Activated CD4-positive, alpha-beta T cell treated with anti-CD3 and anti-CD28 coated beads, Interleukin-2, amount 50 U/mL, for 1 hour (primary cell): ENCODE measurements at places on chromosomes 4 and X.

DNA sequence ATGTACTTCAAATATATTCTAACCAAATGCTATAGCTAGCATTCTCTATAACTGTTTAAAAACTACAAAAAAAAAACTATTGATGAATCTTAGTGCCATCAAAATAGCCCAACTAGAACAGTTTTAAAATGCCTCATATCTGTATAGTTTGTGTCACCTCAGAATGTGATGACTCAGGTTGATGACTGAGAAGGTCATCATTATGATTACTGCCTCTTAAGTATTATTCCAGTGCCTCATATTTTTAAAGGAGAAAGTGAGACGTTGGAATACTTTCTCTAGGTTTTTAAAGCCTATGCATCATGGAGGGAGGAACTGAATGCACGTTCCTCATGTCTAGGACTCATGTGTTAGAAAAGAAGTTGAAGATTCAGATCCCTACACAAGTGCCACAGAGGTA, 88.2 kb downstream of the TMA16 start:
- DNase-seq = no peak

DNA sequence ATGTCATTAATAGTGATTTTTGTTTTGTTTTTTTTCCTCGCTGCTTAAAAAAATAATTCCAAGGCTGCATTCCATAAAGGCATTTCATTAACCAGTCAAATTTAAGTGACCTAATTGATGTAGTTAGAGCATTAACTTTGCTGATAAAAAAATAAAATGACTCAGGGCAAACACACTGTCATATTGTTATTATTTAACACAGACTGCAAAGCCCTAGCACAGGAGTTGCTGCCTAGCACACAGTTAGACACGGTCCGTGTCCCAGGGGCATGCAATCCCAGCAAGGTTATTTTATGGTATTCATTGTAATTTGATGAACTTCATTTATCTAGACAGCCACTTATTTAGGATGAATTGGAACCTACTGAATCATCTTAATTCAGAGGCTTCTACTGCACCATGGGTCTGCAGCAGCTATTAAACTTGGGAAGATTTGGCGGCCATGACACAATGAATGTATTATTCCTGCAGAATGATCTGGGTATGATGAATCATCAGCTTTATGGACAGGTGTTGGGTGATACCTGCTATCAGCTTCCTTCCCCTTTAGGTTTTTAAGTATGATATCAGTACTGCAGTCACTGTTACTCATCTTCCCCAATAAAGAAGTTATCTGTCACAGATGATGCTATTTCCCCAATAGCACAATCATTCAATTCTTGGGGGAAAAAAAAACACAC, 182.7 kb downstream of the PPARGC1A start:
- DNase-seq = no peak

- DNase-seq = no peak
Measured at GRCh38 chr4:1207603-1208265, 35.4 kb upstream of the SPON2 start.

- no peak for DNase-seq
Measured at GRCh38 chr4:121679951-121680350, 16.8 kb downstream of the ANXA5 start.

DNA sequence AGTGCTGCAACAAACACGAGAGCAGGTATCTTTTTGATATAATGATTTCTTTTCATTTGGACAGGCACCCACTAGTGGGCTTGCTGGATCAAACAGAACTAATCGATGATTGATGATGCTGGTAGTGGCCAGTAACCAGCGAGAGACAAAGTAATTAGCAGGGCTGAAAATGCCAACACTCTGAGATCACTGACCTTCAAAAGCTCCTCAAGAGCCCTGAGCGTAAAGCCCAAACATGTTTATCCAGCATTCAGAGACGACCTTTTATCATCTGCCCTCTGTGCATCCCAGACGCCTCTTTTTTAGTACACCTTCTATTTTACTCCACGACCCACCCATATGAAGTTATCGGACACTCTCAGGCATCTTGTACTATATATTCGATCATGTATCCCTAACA, 186.2 kb downstream of the PRDM5 start:
- no peak for DNase-seq

DNA sequence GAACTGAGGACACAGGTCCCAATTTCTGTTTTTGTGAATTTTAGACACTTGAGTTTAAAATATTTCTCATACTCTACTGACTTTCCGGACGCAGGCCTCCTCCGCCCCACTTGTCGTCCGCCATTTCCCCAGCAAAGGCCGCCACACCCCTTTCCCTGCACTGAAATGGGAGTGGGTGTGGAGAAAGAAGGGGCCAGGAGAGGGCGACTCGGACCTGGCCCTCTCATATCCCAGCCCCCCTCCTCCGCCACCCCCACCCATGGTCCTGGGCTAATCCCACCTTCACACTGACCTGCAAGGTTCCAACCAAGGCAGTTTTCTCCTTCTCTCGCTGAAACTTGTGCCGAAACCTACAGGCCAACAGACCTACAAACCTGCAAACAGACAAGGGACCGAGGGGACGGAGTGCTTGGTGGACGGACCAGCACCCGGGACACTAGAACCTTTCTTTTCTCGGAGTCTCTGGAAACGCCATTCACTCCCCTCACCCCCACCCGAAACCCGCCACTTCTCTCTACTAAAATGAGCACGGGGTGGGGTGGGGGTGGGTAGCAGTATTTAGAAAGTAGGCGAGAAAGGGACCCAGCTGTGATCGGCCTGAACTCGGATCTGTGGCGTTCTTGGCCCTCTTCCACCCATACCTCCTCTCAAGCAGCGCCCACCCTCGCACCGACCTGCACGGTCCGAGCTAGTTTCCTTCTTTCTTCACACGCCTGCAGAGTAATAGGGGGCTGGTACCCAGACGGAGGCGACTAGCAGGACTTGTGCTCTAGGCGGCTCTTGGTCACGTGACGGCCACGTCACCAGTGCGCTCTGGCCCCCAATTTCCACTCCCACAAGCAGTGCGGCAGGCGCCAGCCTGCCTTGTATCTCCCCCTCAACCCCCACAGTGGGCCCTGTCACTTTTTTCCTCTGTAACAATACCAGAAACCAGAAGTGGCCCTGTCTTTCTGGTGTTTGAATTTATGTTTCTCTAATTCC, at the start of gene ARMCX6:
Gene ARMCX6, minus strand, starts transcription at position 790 of the 981 bp plus-strand sequence. CDS start 1,380 bp downstream, outside the sequence.
- DNase-seq = peak; percentile 67

- DNase-seq = no peak
Measured at GRCh38 chr4:6334203-6334887, 64.7 kb downstream of the WFS1 start.

DNA sequence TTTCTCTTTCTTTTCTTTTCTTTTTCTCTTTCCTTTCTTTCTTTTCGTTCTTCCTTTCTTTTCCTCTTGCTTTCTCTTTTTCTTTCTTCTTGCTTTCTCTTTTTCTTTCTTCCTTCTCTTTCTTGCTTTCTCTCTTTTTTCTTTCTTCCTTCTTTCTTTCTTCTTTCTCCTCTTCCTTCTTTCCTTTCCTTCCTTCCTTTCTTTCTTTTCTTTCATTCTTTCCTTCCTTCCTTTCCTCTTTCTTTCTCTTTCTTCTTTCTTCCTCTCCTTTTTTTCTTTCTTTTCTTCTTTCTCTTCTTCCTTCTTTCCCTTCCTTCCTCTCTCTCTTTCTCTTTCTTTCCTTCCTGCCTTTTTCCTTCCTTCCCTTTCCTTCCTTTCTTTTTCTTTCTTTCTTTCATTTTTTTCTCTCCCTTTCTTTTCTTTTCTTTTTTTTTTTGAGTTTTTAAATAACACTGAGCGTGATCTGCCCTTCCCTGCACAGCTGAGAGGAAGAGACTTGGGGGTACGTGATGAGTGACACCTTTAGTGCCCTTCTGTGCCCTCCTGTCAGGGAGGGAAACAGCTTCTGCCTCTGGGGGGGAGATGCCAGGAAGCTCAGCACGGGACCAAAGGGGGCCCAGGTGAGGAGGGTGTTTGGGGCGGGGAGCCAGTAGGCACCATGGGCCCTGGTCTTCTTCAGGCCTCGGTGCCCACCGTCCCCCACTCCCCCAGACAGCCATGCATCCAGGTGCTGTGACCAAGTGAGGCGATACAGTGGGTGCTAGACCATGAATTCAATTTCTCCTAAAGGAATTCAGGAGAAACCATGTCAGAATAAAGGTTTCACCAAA, 36.6 kb upstream of the CDKN2AIP start:
- DNase-seq = no peak

GRCh38 chrX:43664258-43664657, 8.2 kb downstream of the MAOA start:
- DNase-seq = no peak

DNA sequence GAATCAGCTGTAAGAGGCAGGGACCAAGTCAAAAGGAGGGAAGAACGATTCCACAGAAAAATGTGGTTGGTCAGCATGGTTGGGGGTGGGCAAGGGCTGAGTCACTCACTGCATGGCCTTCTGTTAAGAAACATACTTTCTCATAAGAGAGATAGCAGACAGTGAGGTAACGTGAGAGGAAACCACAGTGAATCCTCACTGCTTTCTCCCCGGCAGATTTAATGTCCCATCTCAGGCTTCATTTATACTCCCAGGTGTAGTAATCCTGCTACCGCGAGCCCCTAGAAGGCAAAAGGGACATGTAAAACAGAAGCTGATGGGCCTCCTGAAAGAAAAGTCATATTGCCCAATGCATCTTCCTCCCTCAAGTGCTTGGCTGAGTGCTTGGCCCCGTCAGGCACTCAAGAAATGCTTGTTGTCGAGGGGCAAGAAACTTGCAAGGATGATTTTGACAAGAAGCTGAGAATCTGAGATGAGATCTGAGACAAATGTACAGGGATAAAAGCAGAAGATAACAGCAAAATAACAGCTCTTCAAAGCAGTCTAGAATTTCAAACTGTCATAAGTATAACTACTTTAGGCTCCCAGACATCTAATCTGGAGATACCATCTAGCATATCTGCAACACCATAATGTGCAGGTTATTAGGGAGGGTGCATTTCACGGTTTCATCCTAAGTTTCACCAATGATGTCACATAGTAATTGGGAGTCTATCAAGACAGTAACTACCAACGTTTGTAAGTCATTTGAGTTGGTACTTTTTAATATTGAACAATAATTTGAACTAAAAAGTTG, 40.2 kb downstream of the SH3KBP1 start:
- peak; percentile 6 for DNase-seq

GRCh38 chr4:44544158-44544557, 95.5 kb upstream of the KCTD8 start:
- no peak for DNase-seq
